AG09319 (cell line): ENCODE measurements at places on chromosomes 3 and 15.
A peak's percentile ranks its signal among the peaks of the same experiment; 100 is the strongest.

DNA sequence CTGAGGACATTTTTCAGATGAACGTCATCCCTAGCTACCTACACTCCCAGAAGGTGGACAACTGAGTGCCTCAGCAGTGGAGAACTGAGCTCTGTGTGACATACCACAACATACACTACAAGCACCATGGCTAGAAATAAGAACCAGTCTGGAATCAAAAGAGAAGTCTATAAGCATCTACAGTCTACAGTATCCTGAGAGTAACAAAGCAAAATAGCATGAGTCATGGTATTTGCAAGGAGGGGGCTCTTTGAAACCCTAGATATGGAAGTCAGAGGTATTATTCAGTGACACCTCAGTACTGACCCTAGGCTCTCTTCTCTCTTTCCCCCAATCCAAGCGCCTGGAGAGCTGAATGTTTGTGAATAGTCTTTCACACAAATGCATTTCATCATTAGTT is 87.5 kb downstream of the TNIK start:
- DNase-seq = no peak

DNA sequence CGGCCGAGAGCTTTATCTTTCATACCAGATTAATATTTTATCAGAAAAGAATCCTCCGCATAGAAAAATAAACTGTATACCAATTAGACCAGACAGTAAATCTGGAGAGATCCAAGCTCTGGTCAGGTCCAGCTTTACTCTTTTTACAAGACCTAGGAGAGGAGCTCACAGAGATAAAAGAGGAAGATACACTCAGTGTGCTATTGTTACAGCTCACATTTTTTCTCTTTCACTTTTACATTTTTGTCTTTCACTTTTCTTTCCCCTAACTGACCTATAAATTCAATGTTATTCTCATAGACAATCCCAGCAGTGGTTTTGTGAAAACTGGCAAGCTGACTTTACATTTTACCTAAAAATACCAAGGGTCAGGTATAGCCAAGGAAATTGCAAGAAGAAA is 55.8 kb downstream of the GUCA1C start:
- no peak for DNase-seq

DNA sequence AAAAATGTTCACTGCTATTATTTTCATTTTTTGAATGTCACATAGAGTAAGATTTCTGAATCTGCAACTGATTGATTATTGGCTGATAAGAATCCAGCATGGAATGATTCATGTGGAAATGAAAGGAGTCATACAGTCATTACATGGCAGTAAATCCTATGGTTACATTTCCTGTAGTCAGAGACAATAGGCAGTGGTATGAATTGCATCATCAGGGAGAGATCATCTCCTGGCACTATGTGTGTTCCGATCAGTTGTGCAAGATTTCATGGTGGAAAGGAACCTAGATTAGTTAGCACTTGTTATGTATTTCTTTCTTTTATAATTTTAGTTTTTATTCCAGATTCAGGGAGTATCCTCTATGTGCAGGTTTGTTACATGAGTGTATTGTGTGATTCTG is 38.8 kb downstream of the SLC12A1 start:
- DNase-seq = no peak

GRCh38 chr15:48936666-48937065 is 27.1 kb downstream of the SHC4 start:
- peak; percentile 8 for DNase-seq

- peak; percentile 96 for DNase-seq
Measured at GRCh38 chr15:41972253-41973242, at the start of gene EHD4. EHD4 (minus strand) TSS chr15:41972557; CDS start chr15:41972494, 63 bp downstream.

GRCh38 chr15:88982304-88982945 is 69.2 kb upstream of the MFGE8 start:
- DNase-seq = peak; percentile 41

GRCh38 chr15:88028024-88028423 is 228.5 kb downstream of the NTRK3 start:
- DNase-seq = no peak

DNA sequence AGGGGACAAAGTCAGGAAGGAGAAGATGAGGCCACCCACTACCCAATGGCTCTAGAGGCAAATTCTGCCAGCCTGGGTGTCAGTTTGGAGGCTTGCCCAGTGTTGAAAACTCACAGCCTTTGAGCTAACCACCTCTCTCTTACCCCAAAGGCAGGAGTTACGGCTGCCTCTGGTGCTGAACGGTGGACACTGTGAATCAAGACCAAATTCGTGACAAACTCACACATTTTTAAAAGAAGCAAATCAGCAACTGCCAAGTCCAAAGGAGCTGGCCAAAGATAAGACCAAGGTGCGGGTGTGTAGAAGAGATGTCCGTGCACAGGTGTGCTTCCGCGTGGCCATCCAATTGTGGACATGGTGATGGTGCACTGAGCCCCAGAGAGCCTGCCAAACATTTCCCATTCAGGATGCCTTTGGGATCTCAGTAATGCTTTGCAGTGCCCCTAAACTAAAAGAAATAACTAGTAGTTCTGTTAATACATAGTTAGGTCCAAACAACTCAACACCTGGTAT is 74.6 kb downstream of the FAM174B start:
- DNase-seq = no peak

- no peak for DNase-seq
Measured at GRCh38 chr3:141253811-141254210, 22.2 kb downstream of the PXYLP1 start.

- no peak for DNase-seq
Measured at GRCh38 chr3:188861842-188862744, 309.7 kb upstream of the TPRG1 start.
